A549 treated with Mapracorat at 1 μM for 4 hours (cell line): ENCODE measurements at places on chromosomes 7 and 10. TPM values are rescaled to one million over a fixed set of nuclear protein-coding genes. Genes with fewer than 3 reads are reported as not detected.

Gene NEURL1
- total RNA-seq: 0.52 to 0.87 TPM (median 0.62 TPM) in 5 replicates

Gene GIMAP5
- 0.08 TPM in 1 of 5 replicates, not detected in the others for total RNA-seq

Gene STEAP4
- total RNA-seq: 0.07 TPM in 1 of 5 replicates, not detected in the others

Gene PRKCQ
- total RNA-seq: 3.3 to 4.1 TPM (median 3.6 TPM) in 5 replicates

Gene PAXIP1
- total RNA-seq: 12.4 to 15.3 TPM (median 14.8 TPM) in 5 replicates

Gene CRHR2
- total RNA-seq: 0.05 to 0.08 TPM (median 0.05 TPM) in 4 of 5 replicates, not detected in the other

Gene MYO1G
- total RNA-seq: 0.12 to 0.28 TPM (median 0.16 TPM) in 5 replicates

Gene ZNF239
- 1.7 to 2.5 TPM (median 1.9 TPM) in 5 replicates for total RNA-seq

Gene ATRNL1
- 0.14 to 0.58 TPM (median 0.29 TPM) in 5 replicates for total RNA-seq

Gene TAC1
- total RNA-seq: 0.33 TPM in 1 of 5 replicates, not detected in the others

Gene CUL2
- total RNA-seq: 21.1 to 24.2 TPM (median 22.3 TPM) in 5 replicates

Gene SEPTIN14
- total RNA-seq: not detected in 5 replicates

Gene ZCWPW1
- 0.85 to 1.9 TPM (median 1.3 TPM) in 5 replicates for total RNA-seq

Gene GPR85
- total RNA-seq: not detected in 5 replicates

Gene TMEM130
- total RNA-seq: 0.27 to 0.59 TPM (median 0.37 TPM) in 5 replicates

Gene KRIT1
- total RNA-seq: 21.9 to 27.4 TPM (median 25.1 TPM) in 5 replicates

Gene ZNF736
- total RNA-seq: not detected in 5 replicates

Gene ADARB2
- total RNA-seq: 0.08 TPM in 1 of 5 replicates, not detected in the others

Gene UCN3
- total RNA-seq: not detected in 5 replicates

Gene VENTX
- total RNA-seq: not detected in 5 replicates

Gene FKBP6
- not detected in 5 replicates for total RNA-seq

Gene PDGFA
- 28.5 to 33.9 TPM (median 31.6 TPM) in 5 replicates for total RNA-seq

Gene ZPBP
- total RNA-seq: not detected in 5 replicates

Gene NEUROD6
- total RNA-seq: not detected in 5 replicates

Gene EIF4EBP2
- total RNA-seq: 12.2 to 14.5 TPM (median 14.1 TPM) in 5 replicates

Gene MCM10
- 21.2 to 25.5 TPM (median 23.0 TPM) in 5 replicates for total RNA-seq

Gene LZTS2
- 28.2 to 47.4 TPM (median 43.5 TPM) in 5 replicates for total RNA-seq

Gene MUC12
- total RNA-seq: 12.5 to 22.8 TPM (median 18.6 TPM) in 5 replicates

Gene GNGT1
- total RNA-seq: not detected in 5 replicates

Gene NXPH1
- total RNA-seq: not detected in 5 replicates

Gene DLX5
- total RNA-seq: not detected in 5 replicates

Gene ACTR3C
- total RNA-seq: 0.02 to 0.22 TPM in 2 of 5 replicates, not detected in the others

Gene IRF5
- total RNA-seq: 13.4 to 16.7 TPM (median 14.9 TPM) in 5 replicates

Gene NAT16
- 0.15 to 0.20 TPM (median 0.15 TPM) in 5 replicates for total RNA-seq

Gene CUBN
- total RNA-seq: 0.03 to 0.15 TPM (median 0.08 TPM) in 5 replicates

Gene LBX1
- total RNA-seq: not detected in 5 replicates

Gene NOS3
- 0.13 to 0.37 TPM (median 0.34 TPM) in 5 replicates for total RNA-seq

Gene AS3MT
- 3.2 to 4.5 TPM (median 3.9 TPM) in 5 replicates for total RNA-seq

Gene ARHGEF35
- total RNA-seq: 0.18 to 0.50 TPM (median 0.40 TPM) in 5 replicates

Gene GJD4
- 0.08 to 0.10 TPM in 2 of 5 replicates, not detected in the others for total RNA-seq

Gene HOXA4
- 1.3 to 2.2 TPM (median 1.8 TPM) in 5 replicates for total RNA-seq

Gene CNNM1
- total RNA-seq: 20.7 to 28.4 TPM (median 25.0 TPM) in 5 replicates

Gene PRDX3
- 271 to 335 TPM (median 310 TPM) in 5 replicates for total RNA-seq

Gene AOAH
- total RNA-seq: not detected in 5 replicates
